ENCODE measurements at places on chromosomes 7 and 10. TPM values are rescaled to one million over a fixed set of nuclear protein-coding genes. Genes with fewer than 3 reads are reported as not detected.
A peak's percentile ranks its signal among the peaks of the same experiment; 100 is the strongest.

Gene TMEM270
- total RNA-seq = not detected

Gene PRLHR
- not detected for total RNA-seq

Gene METTL27
- total RNA-seq = 0.55 TPM

Gene IFIT2
- 0.28 TPM for total RNA-seq

DNA sequence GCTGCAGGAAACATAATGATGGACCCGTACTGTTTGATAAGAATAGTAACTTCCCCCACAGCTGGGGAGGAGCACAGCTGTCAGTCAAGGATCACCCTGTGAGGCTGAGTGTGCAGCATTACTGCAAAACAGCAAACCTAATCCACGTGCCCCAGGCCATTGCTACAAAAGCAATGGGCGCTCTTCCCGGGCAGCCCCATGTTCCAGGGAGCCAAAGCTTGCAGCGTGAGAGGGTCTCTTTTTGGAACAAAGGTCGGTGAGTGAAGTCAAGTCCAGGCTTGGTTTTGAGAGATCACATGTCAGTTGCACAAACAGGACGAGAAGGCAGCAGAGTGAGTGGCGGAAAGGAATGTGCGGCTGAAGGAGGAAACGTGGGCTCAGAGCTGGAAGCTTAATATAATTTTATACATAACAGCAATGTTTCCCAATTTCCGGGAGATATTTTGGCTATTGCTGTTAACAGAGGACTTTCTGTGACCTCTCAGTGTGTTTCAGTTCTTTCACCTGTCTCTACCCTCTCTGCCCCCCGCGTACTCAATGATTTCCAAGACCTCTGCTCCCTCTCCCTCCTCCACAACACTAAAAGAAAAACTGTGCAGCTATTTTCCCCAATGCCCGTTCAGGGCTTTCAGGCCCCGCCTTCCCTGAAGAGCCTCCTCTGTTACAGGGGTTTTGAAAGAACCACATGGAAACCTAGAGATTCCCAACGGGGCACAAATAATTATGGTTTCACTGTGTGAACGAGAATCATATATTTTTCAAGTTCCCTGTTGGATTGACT, 128.9 kb downstream of the MTPAP start:
- peak overlapping the region; percentile 11 for H3K4me3 ChIP-seq
- no peak overlapping the region for H3K27ac ChIP-seq
- peaks cover 4% of the 10 kb centered on the region for H3K4me1 ChIP-seq
- no peaks in the 10 kb centered on the region for H3K27me3 ChIP-seq

DNA sequence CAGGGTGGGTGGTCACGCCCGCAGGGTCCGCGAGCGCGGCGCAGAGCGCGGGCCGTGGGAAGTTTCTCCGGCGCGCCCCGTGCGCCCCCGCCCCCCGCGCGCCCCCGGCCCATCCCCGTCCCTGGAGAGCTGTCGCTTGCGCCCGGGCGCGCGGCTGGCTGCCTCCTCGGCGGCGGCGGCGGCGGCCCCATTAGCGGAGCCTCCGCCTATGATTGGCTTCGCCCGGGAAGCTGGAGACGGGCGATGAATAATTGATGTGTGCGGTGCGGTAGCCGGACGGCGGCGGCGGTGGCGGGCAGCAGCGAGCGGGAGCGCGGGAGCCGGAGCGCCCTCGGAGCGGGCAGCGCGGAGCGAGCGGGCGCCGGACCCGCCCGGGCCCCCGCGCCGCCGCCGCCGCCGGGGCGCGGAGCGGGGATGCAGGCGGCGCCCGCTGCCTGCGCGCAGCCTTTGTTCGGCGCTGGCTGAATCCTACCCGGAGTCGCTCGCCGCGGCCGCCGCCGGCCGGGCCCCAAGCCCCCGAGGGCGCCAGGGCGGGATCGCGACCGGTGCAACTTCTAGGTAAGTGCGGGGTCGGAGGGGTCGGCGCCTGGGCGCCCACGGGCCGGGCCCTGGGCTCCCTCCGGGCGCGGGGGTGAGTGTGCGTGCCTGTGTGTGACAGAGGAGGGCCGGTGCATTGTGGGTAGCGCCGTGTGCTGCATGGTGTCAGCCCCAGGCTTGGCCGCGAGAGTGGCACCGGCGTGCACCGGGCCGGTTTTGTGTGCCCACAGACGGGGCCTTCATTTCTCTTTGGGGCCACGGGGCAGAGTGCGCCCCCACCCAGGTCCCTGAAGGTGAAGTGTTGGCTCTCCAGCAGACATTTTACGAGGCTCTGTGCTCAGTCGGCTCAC, 103.8 kb upstream of the PPIF start:
- no peaks in the 10 kb centered on the region for H3K27me3 ChIP-seq
- no peak for DNase-seq
- no peak overlapping the region for H3K27ac ChIP-seq
- no peak overlapping the region for H3K4me3 ChIP-seq
- no peaks in the 10 kb centered on the region for H3K36me3 ChIP-seq

DNA sequence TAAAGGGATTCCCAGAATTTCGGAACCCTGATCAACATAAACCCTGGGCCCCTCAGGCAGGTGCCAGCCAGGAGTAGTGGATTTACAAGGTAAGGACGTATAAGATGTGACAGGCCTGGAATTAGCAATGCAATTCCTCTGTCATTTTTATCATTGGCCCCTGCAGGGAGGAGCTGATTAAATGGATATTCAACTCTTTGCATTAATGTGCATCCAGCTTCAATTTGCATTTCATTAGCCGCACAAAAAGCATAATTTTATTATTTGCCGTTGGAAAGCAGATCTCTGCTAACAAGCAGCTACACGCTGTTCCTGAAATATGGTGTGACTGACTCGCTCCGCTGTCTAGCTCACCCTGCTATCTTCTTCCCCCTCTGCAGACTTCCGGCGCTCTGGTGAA, 195.8 kb downstream of the RPS24 start:
- no peaks in the 10 kb centered on the region for H3K4me1 ChIP-seq
- H3K36me3 ChIP-seq = no peaks in the 10 kb centered on the region
- H3K4me3 ChIP-seq = no peak overlapping the region
- no peaks in the 10 kb centered on the region for H3K27me3 ChIP-seq

GRCh38 chr7:135800560-135800959, 51.9 kb upstream of the FAM180A start:
- no peaks in the 10 kb centered on the region for H3K36me3 ChIP-seq
- H3K27me3 ChIP-seq = no peaks in the 10 kb centered on the region
- peaks cover 4% of the 10 kb centered on the region for H3K4me1 ChIP-seq

DNA sequence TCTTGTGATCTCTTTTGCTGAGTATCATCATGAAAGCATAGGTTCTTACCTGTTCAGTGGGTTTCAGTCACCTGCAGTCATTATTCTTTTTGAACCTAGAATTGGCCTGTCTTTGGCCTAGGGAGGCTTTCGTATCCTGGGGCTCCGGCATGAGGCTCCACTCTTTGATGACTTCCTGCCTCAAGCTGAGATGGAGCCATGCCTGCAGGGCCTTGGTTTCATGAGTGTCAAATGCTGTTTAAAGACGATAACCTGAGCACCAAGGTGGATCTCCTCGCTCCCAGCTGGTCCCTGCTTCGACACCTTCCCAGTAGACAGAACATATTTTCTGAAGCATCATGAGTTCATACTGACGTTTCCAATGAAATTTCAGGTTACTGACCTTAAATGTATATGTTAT, 597.8 kb upstream of the FOXK1 start:
- no peak overlapping the region for H3K4me3 ChIP-seq
- H3K27me3 ChIP-seq = no peaks in the 10 kb centered on the region
- H3K36me3 ChIP-seq = no peaks in the 10 kb centered on the region
- no peak for DNase-seq
- no peak overlapping the region for H3K27ac ChIP-seq

DNA sequence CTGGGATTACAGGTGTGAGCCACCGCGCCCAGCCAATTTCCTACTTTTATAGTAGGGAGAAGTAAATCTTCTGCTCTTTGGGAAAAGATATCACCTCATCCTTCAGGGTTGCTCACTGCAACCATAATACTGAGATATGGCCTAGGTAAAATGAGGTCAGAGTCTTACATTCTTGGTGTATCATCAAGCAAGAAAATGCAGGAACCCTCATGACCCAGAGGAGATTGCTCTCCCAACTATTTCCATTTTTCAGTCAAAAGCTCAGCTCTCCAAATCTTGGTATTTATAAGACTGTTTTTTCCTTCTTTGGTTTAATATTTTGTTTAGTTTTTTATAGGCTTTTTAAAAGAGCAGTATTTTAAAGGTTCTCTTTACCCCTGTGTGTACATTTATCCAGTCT, 20.9 kb upstream of the PHYHIPL start:
- no peaks in the 10 kb centered on the region for H3K4me1 ChIP-seq
- H3K36me3 ChIP-seq = no peaks in the 10 kb centered on the region
- H3K27ac ChIP-seq = no peak overlapping the region

- H3K4me3 ChIP-seq = no peak overlapping the region
- H3K4me1 ChIP-seq = no peaks in the 10 kb centered on the region
- H3K27me3 ChIP-seq = no peaks in the 10 kb centered on the region
- no peak overlapping the region for H3K27ac ChIP-seq
- DNase-seq = no peak
Measured at GRCh38 chr7:116924741-116925140, 28.6 kb upstream of the ST7 start.

DNA sequence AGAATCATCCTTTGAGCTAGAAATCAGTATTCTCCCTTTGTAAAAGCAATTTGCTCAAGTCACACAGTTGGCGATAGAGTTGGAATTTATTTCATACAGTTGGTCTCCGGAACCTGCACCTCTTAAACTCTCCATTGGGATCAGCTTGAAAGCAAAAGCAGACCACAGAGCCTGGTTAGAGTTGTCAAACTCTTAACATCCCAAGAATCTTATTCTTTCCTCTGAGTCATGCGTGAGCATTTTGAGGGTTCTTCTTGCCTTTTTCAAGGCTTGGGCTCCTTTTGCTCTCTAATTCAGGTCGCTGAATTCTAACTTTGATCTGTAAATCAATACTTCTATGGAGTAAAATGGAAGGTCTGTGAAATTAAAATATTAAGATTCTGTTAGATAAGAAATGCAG, 19.6 kb upstream of the SCIN start:
- no peak overlapping the region for H3K4me3 ChIP-seq
- H3K27ac ChIP-seq = no peak overlapping the region
- no peak for DNase-seq

- no peaks in the 10 kb centered on the region for H3K36me3 ChIP-seq
- H3K4me3 ChIP-seq = no peak overlapping the region
Measured at GRCh38 chr7:130938661-130939060, 204.7 kb upstream of the KLF14 start.

GRCh38 chr7:150994141-150994837, 3.5 kb downstream of the NOS3 start:
- no peaks in the 10 kb centered on the region for H3K36me3 ChIP-seq
- no peak overlapping the region for H3K4me3 ChIP-seq
- H3K4me1 ChIP-seq = no peaks in the 10 kb centered on the region
- H3K27ac ChIP-seq = no peak overlapping the region
- DNase-seq = peak; percentile 49
- H3K27me3 ChIP-seq = peaks cover 13% of the 10 kb centered on the region

- DNase-seq = no peak
- H3K4me3 ChIP-seq = no peak overlapping the region
Measured at GRCh38 chr7:73960548-73960947, 67.4 kb upstream of the ELN start.

DNA sequence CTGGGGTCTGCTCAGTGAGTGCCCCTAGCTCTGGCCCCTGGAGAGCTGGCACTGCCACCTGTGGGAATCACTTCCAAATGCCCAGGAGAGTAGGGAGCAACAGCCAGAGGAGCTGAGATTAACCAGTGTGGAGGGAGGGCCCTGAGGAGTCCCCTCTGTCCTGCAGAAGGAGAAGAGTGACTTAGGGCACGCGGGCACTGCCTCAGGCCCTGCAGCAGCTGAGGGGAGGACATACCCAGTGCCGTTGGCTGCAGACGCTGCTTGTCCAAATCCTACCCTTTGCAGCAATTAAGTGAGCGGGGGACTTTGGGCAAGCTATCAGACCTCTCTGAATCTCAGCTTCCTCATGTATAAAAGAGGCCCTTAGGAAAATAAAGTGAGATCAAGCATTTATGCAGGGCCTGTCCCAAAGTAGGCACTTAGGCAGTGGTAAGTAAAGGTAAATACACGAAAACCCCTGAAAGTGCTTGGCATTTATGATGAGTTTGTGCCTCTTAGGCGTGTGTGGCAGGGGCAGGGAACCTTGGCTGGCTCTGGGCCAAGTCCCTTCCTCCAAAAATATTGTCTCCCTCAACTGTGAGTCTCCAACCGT, 16.9 kb downstream of the PRF1 start:
- peaks cover 52% of the 10 kb centered on the region for H3K4me1 ChIP-seq
- no peaks in the 10 kb centered on the region for H3K27me3 ChIP-seq
- H3K27ac ChIP-seq = peak overlapping the region; percentile 39
- H3K36me3 ChIP-seq = no peaks in the 10 kb centered on the region
- no peak overlapping the region for H3K4me3 ChIP-seq

- H3K4me1 ChIP-seq = no peaks in the 10 kb centered on the region
- DNase-seq = no peak
- no peak overlapping the region for H3K27ac ChIP-seq
- H3K4me3 ChIP-seq = no peak overlapping the region
- H3K36me3 ChIP-seq = no peaks in the 10 kb centered on the region
- no peaks in the 10 kb centered on the region for H3K27me3 ChIP-seq
Measured at GRCh38 chr10:49647985-49648795, 31.3 kb upstream of the C10orf53 start.

DNA sequence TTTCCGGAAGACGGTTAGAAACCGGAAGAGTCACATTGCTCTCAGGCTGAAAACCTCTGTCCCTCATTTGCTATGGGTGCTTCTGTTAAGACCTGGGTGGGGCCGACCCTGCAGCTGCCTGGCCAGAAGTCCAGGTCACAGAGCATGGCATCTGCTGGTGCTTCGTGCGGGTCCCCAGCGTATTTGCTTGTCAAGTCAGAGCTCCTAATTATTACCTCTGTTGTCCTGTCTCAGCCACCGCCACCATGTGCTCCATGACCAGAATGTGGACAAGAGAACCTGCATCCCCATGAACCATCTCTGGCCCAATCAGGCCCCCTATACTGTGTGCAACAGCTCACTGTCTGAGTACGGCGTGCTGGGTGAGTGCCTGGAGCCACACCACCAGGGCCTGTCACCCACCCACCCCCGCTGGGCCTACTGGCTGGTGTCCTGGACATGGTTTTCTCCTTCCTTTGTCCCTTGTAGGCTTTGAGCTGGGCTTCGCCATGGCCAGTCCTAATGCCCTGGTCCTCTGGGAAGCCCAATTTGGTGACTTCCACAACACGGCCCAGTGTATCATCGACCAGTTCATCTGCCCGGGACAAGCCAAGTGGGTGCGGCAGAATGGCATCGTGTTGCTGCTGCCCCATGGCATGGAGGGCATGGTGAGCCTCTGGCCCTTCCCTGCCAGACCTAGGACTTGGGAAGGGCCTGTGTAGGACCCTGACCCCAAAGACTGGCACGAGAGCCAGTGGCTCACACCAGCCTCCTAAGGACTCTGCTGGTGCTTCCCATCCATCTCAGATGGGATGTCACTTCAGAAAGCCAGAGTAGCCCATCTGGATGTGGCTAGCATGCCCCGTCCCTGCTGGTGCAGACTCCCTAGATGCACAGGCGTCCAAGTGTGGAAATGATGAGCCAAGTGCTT, 51.3 kb upstream of the ZMIZ2 start:
- no peak overlapping the region for H3K4me3 ChIP-seq
- no peaks in the 10 kb centered on the region for H3K4me1 ChIP-seq
- H3K27me3 ChIP-seq = no peaks in the 10 kb centered on the region
- DNase-seq = no peak
- H3K27ac ChIP-seq = no peak overlapping the region

Data from SJCRH30 (cell line).